ENCODE measurements at places on chromosomes 6 and 20. TPM values are rescaled to one million over a fixed set of nuclear protein-coding genes. Genes with fewer than 3 reads are reported as not detected.

The PHACTR2 gene
- total RNA-seq, result 4.2 TPM

The ADGB gene
- not detected for total RNA-seq

The CCN6 gene
- not detected for total RNA-seq

The ZNF165 gene
- 0.90 TPM for total RNA-seq

The BPIFA1 gene
- not detected for total RNA-seq

The DUSP15 gene
- 1.6 TPM for total RNA-seq

The PAQR8 gene
- 1.1 TPM for total RNA-seq

The TSPO2 gene
- not detected for total RNA-seq

The KIF6 gene
- 0.50 TPM for total RNA-seq

The WFDC5 gene
- total RNA-seq, result not detected

The MYLK2 gene
- total RNA-seq, result 0.66 TPM

The TUBB2B gene
- total RNA-seq, result 14.1 TPM

The HLA-DPA1 gene
- total RNA-seq, result not detected

The DEFB113 gene
- total RNA-seq, result not detected

The EDN1 gene
- 36.7 TPM for total RNA-seq

The TFAP2D gene
- not detected for total RNA-seq

The LRFN2 gene
- total RNA-seq, result not detected

The GABRR1 gene
- total RNA-seq, result not detected

The CLPSL1 gene
- total RNA-seq, result not detected

The KIF13A gene
- 17.6 TPM for total RNA-seq

The CD40 gene
- 3.3 TPM for total RNA-seq

The DEFB115 gene
- not detected for total RNA-seq

The QKI gene
- 48.8 TPM for total RNA-seq

The HLA-DRA gene
- total RNA-seq, result not detected

The TFAP2C gene
- total RNA-seq, result 16.3 TPM

The HEY2 gene
- 0.07 TPM for total RNA-seq

The C6orf118 gene
- 0.15 TPM for total RNA-seq

The TRIM38 gene
- total RNA-seq, result 2.0 TPM

The TMEM244 gene
- total RNA-seq, result not detected

The ZC2HC1B gene
- not detected for total RNA-seq

The CFAP61 gene
- total RNA-seq, result 0.40 TPM

The MYMX gene
- total RNA-seq, result not detected

The PLTP gene
- 2.2 TPM for total RNA-seq

The SLC26A8 gene
- total RNA-seq, result not detected

The RGS17 gene
- 8.5 TPM for total RNA-seq

The C2 gene
- total RNA-seq, result 0.23 TPM

The PDYN gene
- total RNA-seq, result not detected

The CAPN11 gene
- not detected for total RNA-seq

The RREB1 gene
- 10.2 TPM for total RNA-seq

The ASF1A gene
- 7.7 TPM for total RNA-seq

The DYNLT1 gene
- total RNA-seq, result 101 TPM

The CLVS2 gene
- total RNA-seq, result 0.15 TPM

The HLA-A gene
- 137 TPM for total RNA-seq

The MCHR2 gene
- not detected for total RNA-seq

The KCNS1 gene
- not detected for total RNA-seq

The ADTRP gene
- total RNA-seq, result not detected

Measured in A549 treated with GW870086 at 1 μM for 4 hours (cell line).